Right ventricle myocardium superior (tissue), 1 donor: ENCODE measurements at places on chromosomes 2 and 18. TPM values are rescaled to one million over a fixed set of nuclear protein-coding genes. Genes with fewer than 3 reads are reported as not detected.
A peak's percentile ranks its signal among the peaks of the same experiment; 100 is the strongest.

DNA sequence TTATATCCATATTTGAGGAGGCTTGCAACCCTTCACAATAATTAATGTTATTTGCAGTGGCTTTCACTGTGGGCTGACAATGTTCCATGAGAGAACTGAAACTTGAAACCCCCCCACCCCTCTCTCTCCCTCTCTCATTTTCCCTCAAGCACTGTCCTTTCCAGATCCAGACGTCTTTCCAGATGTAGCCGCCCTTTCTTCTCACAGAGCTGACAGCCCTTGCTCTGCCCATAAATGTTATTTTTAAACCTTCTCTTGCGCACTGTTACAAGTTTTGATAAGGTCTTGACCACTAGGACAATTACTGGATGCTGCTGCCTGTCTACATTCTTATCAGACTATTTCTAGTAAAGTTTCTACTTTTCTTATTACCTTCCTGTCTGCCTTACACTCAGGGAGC is 91.4 kb upstream of the LINC00305 start:
- no peak for DNase-seq

DNA sequence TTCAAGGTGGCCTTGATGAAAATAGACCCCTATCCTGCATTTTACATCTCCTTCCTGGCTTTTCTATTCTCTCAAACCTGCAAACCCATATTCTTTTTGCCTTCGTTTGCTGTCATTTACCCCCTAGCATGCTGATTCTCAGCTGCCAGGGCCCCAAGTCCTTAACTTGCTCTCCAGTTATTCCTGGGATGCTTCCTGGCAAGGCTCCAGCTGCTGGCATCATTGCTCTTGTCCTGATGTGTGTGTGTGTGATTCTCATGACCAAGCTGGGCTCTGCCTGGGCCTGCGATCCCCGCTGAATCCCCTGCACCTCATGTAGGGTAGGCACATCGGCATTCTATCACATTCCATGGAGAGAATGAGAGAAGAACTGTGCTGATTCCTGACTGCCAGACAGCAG is 11.9 kb downstream of the NPAS2 start:
- peak; percentile 70 for DNase-seq

- DNase-seq = peak; percentile 85
Measured at GRCh38 chr2:109331896-109332848, 203.2 kb downstream of the SH3RF3 start.

GRCh38 chr18:47215554-47216138 is 35.8 kb downstream of the SKOR2 start:
- DNase-seq = no peak

GRCh38 chr2:199366406-199366805 is 91.3 kb downstream of the SATB2 start:
- DNase-seq = no peak

UGT1A8 gene
- total RNA-seq = not detected
